Stimulated activated CD8-positive, alpha-beta memory T cell treated with anti-CD3 and anti-CD28 coated beads, Interleukin-7, amount 100 ng/mL, for 4 hours (primary cell): ENCODE measurements at places on chromosomes 11 and 22.

GRCh38 chr11:2367266-2368160 lies 9.6 kb upstream of the CD81 start:
- no peak for DNase-seq

GRCh38 chr22:39087881-39088684 lies 9.0 kb upstream of the APOBEC3H start:
- no peak for DNase-seq

DNA sequence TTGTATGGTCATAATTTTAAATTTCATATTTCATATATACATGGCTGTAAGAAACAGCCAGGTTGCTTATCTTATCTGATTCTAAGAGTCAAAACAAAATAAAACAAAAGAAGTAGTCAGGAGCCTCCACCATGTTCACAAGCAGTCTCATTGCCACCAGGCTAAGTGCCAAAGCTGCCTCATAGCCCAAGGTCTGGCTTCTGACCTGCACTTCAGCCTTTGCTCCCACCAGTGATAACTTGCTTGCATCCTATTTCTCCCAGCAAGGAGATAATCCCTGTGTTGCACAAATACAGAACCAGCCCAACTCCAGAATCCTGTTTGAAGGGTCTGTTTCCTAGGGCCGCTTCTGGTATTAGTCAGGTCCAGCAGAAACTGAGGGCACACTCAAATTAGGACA lies 53.9 kb upstream of the TSKU start:
- DNase-seq = no peak

GRCh38 chr11:121460941-121461514 lies 8.3 kb upstream of the SORL1-AS1 start:
- no peak for DNase-seq

DNA sequence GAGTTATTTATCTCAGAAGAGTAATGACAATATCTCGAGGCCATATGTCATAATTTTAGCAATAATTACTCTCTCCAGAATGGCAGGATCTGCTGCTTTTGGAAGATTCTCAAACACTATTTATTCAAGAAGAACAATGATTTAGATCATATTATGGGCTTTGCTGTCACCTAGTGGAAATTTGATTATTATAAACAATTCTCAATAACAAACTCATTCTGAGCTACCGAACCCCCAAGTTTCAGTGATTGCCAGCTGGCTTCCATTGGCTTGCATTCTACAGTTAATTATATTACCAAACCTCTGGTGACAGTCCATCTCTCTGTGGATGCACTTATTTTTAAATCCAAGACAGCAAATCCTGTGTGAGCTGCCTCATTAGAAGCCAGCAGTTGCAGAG lies 27.9 kb upstream of the SLC36A4 start:
- no peak for DNase-seq

DNA sequence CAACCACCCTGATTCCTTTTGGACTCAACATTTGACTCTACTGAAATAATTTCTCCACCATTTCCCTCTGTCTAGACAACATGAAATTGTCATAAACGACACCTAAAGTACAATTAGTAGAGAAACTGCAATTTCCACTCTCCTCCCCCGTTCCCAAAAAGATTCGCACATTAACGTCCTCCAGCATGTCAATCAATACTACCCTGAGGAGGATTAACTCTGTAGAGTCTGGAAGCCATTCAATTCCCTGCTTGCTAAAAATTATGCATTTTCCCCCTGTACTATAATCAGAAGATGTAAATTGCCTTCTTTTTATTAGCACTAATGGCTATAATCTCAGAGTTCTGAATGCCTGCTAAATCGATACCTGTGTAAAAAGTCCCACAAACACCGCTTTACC lies 70.5 kb downstream of the AMBRA1 start:
- no peak for DNase-seq

DNA sequence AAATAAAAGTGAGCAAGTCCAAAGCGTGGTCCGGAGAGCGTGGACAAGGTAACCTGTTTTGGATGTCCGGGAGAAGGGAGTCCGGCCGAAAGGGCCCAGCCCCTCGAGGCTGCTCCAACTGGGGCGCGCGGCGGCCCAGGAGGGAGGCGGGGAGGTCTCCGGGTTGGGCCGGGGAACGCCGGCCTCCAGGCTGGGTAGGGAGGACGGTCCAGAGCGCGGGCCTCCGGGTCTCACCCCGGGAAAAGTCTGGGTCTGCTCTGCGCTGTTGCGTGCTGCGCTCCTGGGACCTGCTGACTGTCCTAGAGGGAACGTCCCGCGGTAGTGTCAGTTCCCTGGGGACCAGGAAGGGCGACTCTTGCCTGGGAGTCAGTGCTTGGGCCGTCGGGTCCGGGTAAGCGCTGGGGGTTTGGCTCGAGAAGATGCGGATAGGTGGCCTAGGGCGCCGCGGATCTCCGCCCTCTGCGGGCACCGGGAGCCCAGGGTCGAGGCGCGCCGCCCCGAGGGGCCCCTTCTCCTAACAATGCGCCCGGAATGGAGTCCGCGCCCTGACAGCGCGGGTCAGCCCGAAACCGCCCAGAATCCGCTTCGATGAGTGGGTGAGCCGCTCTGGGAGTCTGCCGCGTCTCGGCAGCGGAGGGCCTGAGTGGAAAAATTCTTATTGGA lies 988 bp upstream of the FLI1 start:
- no peak for DNase-seq

DNA sequence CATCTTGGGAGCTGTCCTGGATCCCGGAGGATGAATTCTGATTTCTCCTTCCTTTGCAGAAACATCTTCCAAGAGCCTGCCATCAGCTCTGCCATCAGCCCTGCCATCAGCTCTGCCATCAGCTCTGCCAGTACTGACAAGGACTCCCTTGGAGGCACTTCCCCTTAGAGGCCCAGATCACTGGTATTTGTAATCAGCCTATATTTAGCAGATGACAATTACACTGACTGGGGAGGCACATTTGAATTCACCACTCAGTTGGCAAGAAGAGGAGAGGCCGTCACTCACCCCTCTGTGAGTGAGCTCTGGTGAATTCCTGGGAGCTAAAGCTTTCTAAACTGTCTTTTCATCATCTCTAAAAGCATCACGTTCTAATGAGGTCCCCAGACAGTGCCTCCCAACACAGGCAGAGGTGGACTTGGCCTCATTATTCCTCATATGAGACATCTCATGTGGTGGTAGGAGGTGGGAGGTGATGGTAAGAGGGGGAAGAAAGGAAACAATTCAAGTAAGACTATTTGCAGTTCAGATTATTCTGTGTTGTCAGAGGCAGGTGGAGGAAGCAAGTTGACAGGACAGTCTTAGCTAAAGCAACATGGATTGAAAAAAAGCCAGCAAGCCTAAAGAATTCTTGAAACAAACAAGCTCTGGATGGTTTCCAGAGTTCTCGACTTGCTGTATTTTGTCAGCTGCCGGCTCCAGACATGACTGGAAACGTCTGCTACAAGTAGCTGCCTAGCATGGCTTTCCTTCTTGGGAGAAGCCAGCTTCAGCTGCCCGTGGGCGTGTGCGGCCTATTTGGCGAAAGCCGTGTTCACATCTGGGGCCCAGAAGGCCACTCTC lies 771.7 kb downstream of the TBC1D22A start:
- DNase-seq = no peak

GRCh38 chr22:43273902-43274484 lies 69.2 kb downstream of the SCUBE1 start:
- DNase-seq = no peak

DNA sequence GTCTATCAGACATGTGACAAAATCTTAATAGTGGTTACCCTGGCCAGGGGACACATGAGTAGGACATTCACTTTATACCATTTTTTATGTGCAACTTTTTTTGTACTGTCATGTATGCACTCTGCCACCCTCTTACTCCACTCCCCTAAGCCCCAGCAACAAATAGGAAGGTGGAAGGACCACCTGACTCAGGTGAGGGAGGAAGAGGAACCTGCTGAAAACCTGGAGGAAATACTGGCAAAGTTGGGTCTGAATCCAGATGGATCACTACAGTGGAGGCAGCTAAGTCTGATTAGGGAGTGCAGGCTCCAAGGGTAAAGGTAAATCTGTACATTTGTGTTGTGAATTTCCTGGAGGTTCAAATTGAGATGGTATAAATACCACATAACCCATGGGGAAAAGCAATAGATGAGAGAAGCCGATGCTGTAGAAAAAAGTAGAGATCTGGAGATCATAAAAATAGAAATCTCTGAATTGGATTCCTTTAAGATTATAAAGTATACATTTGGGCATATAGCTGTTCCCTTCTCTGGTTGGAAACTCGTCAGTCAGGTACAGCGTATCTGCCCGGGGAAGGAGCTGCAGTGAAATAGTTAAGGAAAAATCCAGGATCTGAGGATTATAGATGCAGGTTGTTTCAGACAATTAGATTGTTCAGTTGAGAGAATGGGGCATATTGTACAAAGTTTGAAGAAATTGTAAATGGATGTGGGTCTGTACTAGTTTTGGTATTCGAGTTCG lies 52.2 kb upstream of the OR9Q1 start:
- DNase-seq = no peak

- DNase-seq = no peak
Measured at GRCh38 chr11:92286709-92287108, 62.1 kb downstream of the FAT3 start.

DNA sequence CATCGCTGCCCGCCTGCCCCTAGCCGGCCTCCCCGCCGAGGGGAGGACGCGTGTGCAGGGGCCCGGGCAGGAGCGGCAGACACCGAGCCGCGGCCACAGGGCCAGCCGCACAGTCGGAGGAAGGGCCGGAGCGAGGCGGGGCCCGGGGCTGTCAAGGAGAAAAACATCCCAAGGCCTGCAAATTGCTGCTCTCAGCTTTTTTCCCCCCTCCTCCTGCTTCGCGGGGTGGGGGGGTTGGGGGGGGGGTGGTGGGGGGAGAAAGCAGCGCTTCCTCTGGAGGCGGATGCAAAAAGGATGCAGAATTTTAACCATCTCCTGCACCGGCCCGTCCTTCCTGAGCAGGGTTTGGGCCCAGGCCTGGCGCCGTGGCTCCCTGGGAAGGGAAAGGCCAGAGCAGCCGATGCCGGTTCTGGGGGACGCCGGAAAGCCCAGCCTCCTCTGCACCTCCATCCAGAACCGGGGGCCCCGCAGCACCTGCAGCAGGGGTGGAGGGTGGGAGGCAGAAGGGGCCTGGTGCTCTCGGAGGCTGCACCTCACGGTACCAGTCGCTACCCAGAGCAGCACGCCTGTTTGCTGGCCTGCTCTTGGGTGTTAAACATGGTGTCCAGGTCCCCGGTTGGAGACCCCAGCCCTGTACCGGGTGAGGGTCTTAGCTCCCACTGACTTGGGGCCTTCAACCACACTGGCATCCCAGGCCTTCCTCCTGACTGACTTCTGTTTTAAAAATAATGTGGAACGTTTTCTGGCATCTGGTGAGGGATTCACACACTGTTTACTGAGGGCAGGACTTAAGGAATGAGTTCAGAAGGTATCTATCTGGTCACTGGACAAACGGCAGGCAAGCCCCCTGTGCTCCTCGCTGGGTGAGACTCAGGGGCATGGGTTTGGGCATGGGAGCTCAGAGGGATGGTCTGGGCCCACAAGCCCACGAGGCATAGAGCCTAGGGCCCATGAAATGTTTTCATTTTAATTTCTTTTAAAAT lies 77.4 kb upstream of the WNT7B start:
- no peak for DNase-seq

GRCh38 chr11:123006860-123007542 lies 25.4 kb upstream of the BSX start:
- no peak for DNase-seq

DNA sequence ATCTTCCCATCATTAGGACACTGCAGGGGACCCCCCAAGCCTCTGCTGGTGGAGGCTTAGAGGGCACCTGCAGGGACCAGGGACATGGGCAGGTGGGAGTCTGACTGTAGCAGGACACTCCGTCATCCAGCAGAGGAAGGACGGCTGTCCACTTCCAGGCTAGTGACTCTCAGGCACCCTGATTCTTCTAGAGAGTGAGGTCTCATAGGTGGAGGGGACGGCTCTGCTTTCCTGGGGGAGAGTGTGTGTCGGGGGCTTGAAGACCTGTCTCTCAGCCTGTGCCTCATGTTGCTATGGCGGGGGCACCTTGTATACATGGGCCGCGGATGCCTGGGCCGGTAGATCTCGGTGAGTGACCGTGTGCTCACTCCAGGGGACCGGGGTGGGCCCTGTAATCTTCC lies 1116.6 kb downstream of the BRD1 start:
- DNase-seq = no peak

GRCh38 chr11:19571906-19572305 lies 140.7 kb upstream of the NAV2 start:
- DNase-seq = no peak

DNA sequence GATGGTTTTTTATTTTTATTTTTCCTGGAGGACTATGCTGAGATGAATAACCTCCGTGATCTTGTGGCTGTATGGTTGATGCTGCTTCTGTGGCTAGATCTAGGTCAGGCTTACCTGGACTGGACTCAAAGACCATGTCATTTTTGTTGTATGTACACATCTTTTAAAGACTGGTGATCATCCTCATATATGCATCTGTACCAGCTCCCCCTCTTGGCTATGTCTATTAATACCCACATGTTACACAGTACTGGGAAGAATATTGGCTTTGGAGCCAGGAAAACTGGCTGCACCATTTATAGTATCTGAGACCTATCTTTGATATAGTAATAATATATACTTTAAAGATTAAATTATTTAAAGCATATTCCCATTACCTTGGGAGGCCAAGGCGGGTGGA lies 18.4 kb upstream of the PITPNB start:
- no peak for DNase-seq

GRCh38 chr22:49046546-49047361 lies 780.9 kb downstream of the BRD1 start:
- no peak for DNase-seq

DNA sequence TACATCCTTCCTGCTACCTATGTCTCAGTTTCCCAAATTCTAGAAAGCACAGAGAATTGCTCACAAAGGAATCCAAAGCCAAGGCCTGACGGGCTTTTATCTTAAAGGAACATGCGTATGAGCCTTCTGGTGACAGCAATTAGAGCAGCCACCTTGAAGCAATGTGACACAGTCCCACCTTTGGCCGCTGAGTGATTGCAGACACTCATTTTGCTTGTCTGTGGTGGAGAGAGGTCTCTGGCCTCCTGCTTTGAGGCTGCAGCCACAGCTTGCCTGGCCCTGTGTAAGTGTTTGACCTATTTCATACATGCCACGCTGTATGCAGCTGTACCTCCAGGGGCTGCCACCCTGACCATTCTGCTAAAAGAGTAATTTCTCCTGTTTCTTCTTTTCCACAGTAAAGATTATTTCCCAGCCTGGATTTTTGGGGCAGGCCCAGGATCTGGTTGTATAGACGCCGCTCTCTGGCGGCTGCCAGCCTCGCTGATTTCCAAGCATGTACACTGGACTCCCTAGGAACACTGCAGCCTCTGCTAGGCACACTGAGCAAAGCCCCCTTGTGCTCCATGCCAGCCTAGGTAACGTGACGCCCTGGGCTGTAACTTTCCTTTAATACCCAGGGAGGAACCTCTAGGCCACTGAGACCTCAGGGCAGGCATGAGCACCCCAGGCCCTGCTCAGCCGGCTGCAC lies 1.1 kb upstream of the TMA7B start:
- no peak for DNase-seq

DNA sequence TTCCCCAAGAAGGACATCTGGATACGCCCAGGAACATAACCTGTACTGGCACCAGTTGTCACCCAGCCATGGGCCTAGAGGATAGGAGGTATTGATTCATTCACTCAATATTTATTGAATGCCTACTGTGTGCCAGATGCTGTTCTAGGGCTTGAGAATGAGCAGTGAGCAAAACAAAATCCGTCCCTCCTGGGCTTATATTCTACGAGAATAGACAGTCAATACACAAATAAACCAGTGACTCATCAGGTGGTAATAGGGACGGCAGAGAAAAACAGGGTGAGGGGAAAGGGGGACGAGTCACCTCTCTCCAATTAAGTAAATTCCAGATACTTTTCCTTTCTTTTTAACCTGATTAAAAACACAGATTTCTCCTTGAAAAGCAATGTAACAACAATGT lies 103.5 kb downstream of the MICAL2 start:
- no peak for DNase-seq
